A549 treated with CpdA at 1 μM for 4 hours (cell line): ENCODE measurements at places on chromosomes 4 and X. TPM values are rescaled to one million over a fixed set of nuclear protein-coding genes. Genes with fewer than 3 reads are reported as not detected.

Gene CDKL5
- total RNA-seq: 3.6 to 6.2 TPM (median 5.9 TPM) in 5 replicates

Gene SOD3
- total RNA-seq: not detected in 5 replicates

Gene DDX53
- total RNA-seq: not detected in 5 replicates

Gene VCX3B
- not detected in 5 replicates for total RNA-seq

Gene SH3BP2
- total RNA-seq: 4.3 to 6.5 TPM (median 5.6 TPM) in 5 replicates

Gene IL1RAPL1
- 0.09 TPM in 1 of 5 replicates, not detected in the others for total RNA-seq

Gene PCDH10
- 0.09 to 0.27 TPM (median 0.15 TPM) in 5 replicates for total RNA-seq

Gene USP46
- 6.9 to 8.7 TPM (median 7.5 TPM) in 5 replicates for total RNA-seq

Gene POU3F4
- total RNA-seq: not detected in 5 replicates

Gene SETD7
- total RNA-seq: 37.1 to 45.7 TPM (median 40.1 TPM) in 5 replicates

Gene CFAP299
- not detected in 5 replicates for total RNA-seq

Gene RBM46
- total RNA-seq: not detected in 5 replicates

Gene SPANXD
- not detected in 5 replicates for total RNA-seq

Gene YIPF7
- not detected in 5 replicates for total RNA-seq

Gene VCX
- total RNA-seq: 0.22 TPM in 1 of 5 replicates, not detected in the others
